ENCODE measurements at places on chromosomes 12 and 14.

DNA sequence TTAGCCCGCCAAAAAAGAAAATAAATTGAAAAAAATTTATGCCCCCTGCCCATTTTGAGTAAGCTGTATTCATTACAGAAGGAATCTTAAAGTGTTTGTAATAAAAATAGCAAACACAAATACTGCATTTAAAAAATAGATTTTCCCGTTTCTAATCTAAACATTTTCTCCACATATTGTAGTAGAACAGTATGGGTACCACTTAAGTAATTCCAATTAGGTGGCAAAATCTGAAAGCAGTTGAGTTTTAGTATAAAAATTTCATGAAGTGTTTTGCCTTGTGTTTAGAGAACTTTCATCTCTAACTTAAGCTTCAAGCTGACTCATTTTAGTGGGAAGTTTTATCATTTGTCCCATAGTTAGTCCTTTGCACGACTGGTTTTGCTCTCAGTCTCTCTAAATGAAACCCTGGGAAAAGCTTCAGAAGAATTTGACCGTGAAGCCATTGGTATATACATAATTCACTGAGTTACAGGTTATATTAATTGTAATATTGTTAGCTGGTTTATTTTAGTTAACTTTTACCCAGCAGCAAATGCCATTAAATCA is 214.6 kb downstream of the ERC1 start:
- DNase-seq = no peak

GRCh38 chr12:71070416-71071128 is 87.2 kb downstream of the TSPAN8 start:
- no peak for DNase-seq

DNA sequence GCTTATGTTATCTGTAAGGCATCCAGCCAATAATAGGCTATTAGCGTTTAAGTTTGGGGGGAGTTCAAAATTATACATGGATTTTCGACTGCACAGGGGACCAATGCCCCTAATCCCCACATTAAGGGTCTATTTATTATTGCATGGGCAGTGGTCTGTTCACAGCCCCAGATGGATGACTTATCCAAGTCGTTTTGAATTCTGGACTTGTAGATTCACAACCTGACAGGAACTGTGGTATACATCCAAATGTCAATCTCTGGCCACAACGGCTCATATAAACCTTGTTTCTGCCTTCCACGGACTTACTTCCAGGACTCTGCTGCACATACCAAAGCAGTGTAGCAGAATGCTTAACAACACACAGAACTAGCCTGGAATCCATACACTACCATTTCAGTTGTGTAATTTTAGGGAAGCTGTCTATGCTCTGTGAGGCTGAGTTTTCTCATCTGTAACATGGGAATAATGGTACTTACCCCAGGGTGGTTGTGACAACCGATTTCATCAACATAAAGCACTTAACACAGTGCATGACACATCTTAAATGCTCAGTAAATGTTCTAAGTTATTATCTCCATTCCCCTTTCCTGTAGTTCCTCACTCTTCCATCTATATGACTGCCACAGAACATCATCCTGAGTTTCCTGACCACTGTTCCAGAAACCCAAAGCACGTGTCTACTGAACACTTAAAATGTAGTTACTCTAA is 3.7 kb downstream of the DDX24 start:
- DNase-seq = no peak

GRCh38 chr12:7113389-7113871 is 4.4 kb upstream of the C1RL start:
- DNase-seq = no peak

DNA sequence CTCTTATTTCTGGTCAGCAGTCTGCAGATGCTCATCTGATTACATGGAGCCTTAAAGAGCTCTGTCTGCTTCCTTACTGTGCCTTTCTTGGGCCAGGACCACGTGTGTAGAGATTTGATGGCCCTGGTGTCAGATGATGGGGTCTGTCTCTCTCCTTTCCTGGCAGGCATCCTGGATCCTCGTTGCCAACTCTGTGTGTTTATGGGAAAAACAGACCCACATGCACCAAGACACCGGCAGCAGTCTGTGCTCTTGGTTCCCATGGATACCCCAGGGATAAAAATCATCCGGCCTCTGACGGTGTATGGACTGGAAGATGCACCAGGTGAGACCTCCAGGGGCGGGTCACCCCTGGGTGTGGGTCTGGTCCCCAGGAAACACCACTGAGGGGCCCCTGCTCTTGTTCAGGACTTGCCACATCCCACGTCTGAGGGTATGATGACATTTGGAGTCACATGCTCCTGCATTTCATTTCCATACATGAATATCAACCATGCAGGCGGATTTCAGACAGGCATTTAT is 18.5 kb upstream of the ALDH2 start:
- no peak for DNase-seq

GRCh38 chr12:107436836-107437235 is 248.8 kb upstream of the PWP1 start:
- DNase-seq = no peak

DNA sequence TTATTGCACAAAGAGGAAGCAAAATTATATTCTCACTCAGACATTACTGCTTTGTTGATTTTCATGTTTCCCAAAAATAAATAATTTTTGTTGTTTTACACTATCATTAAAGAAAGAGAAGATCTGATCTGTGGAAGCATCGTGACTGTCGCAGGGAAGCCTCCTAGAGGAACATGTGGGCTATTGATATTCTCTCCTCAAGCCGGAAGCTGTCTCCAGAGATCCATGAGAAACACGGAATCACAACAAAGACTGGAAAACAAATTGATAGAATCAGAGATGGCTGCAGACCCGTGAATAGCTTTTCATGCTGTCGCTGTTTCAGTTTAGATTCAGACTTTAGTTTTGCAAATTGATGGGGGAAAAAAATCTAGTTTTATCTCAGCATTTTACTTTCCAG is 235.2 kb upstream of the TMPO start:
- DNase-seq = no peak

- DNase-seq = no peak
Measured at GRCh38 chr12:2764398-2764797, 30.4 kb upstream of the FKBP4 start.

- DNase-seq = no peak
Measured at GRCh38 chr14:103653805-103654204, 24.8 kb downstream of the KLC1 start.

GRCh38 chr12:16344269-16344668 is 3.2 kb upstream of the MGST1 start:
- DNase-seq = no peak

- no peak for DNase-seq
Measured at GRCh38 chr12:130161261-130162243, 712 bp upstream of the FZD10 start.

DNA sequence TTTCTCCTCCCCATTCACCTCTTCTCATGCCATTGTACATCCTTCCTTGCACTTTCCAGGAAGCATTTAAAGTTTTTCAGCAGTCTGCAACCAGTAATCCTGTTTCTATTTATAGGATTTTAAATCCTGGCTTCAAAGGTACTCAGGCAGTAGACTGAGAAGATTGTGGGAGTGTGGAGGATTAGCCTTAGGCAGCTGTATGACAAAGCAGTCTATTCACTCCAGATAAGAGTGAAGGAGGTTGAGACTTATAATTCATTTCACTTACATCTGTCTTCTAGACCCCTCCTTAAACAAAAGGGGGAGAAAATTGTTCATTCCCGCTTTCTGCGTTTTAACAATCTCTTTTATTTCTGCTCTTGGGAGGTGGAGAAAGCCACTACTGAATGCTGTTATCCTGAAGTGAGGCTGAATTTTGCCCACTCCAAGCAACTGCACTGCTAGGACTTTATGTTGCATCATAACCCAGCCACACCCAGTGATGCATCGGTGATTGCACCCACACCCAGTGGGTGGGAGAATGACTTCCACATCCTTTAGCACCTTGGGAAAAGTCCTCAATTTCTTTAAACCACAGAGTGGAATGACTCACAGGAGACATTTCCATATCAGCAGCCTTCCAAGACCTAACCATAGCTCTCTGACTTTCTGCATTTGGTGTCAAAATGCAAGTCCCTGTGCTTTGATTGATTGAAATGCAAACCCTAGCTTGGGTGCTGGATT is 382.5 kb upstream of the ATP2B1 start:
- no peak for DNase-seq

- no peak for DNase-seq
Measured at GRCh38 chr14:83777516-83777915, 1752.4 kb upstream of the FLRT2 start.

DNA sequence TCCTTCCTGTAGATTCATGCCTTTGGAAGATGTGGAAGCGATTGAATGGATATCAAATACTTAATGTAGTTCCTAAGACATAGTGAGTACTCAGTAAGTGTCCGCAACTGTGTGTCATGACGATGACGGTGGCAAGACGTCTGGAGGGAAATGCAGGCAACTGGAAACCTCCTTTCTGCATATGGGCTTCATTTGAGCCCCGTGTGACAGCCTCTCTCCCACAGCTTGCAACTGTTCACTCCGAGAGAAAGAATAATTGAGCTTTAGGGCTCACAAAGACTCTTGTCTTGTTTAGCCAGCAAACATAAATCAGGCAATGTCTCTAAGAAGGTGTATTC is 6.9 kb downstream of the CFAP251 start:
- no peak for DNase-seq

GRCh38 chr12:62808166-62808879 is 126.6 kb downstream of the PPM1H start:
- no peak for DNase-seq

GRCh38 chr12:27542628-27543027 is 18.6 kb downstream of the PPFIBP1 start:
- no peak for DNase-seq

DNA sequence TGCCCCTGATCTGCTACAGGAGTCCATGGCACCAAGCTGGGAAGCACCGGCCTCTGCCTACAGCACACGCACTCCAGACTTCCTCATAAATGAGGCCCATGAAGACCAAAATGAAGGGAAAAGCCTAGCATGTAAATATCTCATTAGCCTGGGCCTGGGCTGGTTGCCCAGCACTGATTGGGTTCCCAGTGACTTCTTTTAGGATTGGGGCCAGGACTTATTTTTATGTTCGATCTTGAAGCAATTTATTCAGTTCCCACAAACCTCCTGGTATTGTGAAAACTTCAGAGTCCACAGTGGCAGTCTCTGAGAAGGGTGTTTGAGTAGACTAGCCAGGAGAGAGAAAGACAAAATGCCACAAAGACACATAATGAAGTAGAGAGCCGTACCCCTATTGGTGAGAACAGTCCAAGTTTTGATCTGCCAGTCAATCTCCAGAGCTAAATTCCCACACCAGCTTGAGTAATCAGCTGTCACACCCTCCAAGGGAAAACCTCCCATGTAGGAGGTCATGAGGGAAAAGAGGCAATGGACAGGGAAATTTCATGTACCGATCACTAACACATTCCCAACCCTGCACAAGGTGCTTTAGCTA is 78.2 kb downstream of the PHLDA1 start:
- DNase-seq = no peak

Data from GM12892 (cell line).